ELR (cell line): ENCODE measurements at places on chromosomes 11 and 22.

GRCh38 chr11:76839311-76839710, 21.4 kb upstream of the ACER3 start:
- DNase-seq: no peak

DNA sequence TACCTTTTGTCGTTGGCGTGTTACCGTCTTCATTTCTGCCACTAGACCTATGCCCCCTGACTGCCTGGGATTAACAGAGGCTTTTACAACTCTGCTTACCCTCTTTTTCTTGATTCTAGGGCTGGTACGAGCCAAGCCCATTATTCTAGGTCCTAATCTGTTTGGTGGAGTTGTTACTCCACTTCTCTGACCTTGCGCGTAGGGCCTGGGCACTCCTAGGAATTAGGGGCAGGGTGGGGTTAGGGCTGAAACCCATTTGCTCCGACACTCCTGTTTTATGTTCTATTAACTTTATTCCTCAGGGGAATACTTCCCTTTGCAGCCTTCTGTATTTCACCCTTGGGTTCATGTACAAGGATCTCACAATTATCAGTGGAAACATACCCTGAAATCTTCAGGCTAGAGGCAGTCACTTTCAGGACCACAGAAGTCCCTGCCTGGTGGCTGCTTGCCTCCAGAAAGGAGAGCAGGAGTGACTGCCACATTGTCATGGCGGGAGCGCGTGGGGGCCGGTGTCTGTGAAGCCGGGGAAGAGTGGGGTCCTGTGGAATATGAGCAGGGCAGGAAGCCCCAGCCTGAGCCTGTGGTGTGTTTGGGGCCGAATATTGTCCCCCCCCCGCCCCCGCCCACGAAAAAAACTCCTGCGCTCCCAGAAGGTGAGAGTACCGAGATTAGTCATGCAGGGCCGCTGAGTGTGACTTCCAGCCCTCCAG, 731 bp upstream of the SLC37A2 start:
- DNase-seq: no peak

DNA sequence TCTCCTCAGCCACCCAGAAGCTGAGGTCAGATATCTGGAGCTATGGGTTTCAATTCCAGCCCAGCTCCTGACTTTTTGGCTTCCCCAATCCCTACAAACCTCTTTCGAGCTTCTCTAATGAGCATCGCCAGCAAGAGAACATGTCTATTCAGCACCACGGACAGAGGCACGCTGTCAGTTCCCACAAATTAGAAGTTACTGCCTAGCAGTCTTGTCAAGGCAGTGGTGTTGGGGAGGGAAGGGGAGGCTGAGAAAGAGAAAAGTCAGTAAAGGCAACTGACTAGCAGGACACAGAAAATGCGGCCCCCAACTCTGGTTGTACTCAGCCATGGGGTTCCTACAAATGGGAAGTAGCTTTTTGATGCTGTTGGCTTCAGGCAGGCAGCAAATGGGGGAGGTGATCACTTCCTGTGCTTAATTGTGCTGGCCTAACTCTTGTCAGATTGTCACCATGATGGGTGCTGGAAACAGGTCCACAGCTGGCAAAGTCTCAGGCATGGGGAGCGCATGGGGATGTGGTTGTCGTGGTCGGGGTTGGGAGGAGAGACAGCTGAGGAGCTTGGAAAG, 205.9 kb downstream of the ST3GAL4 start:
- DNase-seq: peak; percentile 49

GRCh38 chr11:1873048-1873812, 18.5 kb downstream of the PRR33 start:
- DNase-seq: peak; percentile 11

DNA sequence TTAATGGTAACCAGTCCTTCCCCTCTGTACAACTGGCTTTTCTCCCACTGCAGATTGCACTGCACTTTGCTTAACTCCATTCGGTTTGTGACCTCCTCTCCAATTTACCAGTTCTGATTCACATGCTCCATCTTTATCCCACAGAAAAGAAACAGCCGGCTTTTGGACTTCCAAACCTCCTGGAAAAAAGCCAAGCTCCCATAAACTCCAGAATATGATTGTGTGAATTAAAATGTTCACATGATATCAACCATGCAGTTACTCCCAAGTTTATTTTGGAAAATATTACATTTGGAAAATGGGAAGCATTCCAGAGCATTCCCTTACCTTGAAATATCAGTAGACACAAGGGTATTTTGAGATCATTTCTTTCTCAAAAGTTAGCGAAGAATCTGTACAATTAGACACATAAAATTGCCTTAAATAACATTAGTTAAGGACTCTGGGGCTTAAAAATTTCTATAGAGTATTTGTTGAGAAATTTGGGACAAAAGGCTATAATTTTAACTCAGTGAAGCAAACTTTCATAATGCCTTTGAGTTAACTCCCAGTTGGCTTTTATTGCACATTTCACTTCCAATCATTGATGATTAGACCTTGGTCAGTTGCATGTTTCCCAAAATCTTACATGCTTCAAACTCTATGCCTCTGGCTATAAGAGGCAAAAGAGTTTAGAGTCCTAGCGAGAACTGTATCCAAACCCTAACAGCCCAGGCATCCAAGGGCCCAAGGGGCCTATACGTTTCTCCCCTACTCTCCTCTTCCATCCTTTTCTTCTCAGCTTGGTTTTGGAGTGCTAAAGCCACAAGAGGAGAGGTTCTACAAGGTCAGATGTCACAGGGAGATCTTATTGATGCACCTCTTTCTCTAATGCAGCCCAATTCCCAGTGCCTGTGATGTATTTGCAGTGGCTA, 23.6 kb upstream of the TMEM135 start:
- no peak for DNase-seq

DNA sequence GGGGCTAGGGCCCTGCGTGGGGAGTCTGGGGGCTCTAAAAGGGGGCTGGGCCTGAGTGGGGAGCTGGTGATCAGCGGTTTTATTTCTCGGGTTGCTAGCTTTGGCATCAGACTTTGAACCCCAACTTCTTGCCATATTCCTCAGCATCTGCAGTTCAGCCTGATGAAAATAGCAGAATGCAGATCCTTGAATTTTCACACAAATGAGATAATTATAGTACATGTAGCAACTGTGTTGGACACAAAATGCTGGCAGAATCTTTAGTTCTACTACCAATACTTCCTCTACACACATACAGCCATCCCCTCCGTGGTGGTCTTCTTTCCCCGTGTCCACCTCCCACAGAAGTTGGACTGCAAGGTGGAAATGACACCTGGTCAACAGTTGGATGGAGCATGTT, 1.5 kb downstream of the ZC3H7B start:
- no peak for DNase-seq

GRCh38 chr11:19525714-19526113, 186.9 kb upstream of the NAV2 start:
- DNase-seq: no peak

GRCh38 chr11:10355257-10355661, 50.4 kb downstream of the ADM start:
- peak; percentile 53 for DNase-seq

GRCh38 chr11:77411717-77412441, 62.0 kb downstream of the PAK1 start:
- DNase-seq: peak; percentile 90

- DNase-seq: no peak
These were observed 77.4 kb downstream of the RELT start for GRCh38 chr11:73453562-73453961.
